ENCODE measurements at places on chromosomes 7 and 10.

GRCh38 chr10:10330418-10330817 is 687.3 kb upstream of the CELF2 start:
- DNase-seq = no peak

DNA sequence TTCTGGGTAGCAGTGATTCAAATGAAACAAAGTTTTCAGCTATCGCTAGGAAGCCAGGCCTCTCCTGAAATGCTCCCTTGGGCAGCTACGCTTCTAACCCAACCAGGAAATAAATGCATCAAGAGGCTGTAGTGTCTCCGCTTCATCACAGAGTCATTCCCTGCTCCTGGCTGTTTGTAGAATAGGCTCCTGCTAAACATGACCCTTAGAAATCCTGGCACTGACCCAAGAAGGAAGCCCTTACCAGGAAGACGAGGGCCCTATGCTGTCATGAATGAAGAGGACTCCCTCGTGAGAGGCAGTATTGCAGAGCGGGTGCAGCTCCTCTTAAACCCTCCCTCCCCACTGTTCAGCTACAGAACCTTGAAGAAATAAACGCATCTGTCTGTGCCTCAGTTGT is 48.3 kb downstream of the NOD1 start:
- DNase-seq = peak; percentile 77

GRCh38 chr10:36324831-36325230 is 682.7 kb upstream of the FZD8 start:
- no peak for DNase-seq

DNA sequence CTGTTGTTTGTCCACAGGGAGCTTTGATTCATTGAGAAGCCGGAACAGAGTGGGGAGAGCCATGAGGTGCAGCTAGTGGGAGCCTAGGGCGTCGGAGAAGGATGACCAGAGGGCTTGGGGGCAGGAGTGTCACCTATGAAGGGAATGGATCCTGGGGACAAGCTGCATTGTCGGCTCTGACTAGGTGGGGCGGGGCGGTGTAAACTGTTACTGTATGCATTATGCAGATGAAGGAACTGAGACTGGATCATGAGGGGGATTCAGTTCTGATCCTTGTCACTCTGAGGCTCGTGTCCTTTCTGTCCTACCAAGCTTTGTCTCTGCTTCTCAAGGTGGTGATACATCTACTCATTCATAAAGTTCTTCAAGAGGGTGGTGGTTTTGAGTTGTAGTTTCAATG is 39.9 kb upstream of the MMD2 start:
- DNase-seq = no peak

DNA sequence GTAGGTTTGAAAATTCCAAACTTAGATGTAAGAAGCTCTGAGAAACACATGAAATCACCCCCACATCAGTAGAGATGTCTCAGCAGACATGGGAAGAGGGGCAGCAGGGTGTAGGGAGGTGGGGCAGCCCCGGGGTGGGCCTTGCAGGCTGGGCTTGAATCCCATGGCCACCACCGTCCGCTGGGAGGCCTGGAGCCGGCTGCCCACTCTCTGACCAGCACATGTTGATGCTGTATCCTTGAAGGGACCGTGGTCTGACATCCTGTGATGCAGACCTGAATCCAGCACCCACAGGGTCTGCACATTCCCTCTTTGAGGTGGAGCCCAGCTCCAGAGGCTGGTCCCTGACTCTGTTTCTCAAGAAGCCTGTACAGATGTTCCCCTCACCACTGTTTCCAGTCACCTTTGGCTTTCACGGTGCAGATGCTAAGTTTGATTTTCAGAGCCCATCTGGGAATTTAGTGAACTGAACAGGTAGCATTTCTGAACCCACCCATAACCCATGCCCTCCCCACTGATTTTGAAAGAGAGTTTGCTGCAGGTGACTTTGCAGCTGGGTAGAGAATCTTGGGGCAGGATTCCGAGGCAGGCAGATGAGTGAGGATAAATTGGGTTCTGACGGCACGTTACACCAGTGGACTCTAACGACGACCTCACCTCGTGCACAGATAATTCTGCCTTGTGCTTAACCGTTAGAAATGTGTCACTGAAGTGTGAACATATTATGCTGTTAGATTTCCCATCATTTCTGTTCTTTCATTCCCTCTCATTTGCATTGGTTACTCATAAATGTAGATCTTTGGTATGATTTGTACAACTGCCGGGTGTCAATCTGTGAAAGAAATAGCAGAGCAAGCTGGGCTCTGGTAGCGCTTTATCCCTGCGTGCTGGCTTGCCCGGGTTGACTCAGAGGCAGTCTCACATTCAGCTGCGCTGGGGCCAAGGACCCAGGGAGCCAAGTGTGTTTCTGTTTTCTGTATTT is 45.7 kb downstream of the IKZF1 start:
- DNase-seq = peak; percentile 26

GRCh38 chr10:6811153-6811552 is 231.1 kb upstream of the PRKCQ start:
- no peak for DNase-seq

DNA sequence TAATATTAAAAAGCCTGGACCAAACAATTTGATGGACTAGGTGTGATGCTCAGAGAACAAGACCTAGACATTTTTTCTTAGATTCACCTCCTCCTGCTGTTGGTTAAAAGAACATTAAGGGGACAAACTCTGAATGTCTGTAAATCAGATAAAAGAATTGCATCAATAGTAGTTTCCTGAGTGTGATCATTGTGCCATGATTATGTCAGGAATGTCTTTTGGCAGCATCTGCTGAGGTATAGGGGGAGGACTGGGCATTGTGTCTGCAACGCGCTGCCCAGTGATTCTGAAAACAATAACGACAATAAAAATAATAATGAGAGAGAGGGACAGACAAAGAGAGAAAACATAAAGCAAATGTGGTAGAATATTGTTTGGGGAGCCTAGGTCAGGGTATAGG is 6.9 kb downstream of the C7orf57 start:
- no peak for DNase-seq

GRCh38 chr7:121696954-121697353 is 176.0 kb upstream of the PTPRZ1 start:
- no peak for DNase-seq
